ENCODE measurements at places on chromosomes 2 and 18.

- no peak for DNase-seq
Measured at GRCh38 chr2:149568138-149568537, 19.4 kb downstream of the MMADHC start.

- DNase-seq, result no peak
Measured at GRCh38 chr18:6776188-6776587, 46.7 kb downstream of the ARHGAP28 start.

DNA sequence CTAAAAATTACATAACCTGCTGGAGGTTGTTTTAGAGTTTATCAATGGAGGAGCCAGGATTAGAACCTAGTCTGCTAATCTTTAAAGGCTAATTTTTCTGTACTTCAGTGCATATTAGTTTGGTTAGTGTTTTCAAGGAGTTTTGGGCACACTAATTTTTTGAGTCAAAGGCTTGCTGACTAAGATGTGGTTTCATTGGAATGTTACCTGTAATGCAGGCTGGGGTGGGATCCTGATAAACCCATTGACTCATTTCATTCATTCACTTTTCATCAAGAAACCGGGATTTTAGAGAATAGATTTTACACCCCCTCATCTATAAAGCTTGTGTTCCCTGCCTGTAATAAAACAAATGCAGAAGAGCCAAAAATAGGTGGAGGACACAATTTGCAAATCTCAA lies 91.9 kb upstream of the IL1R2 start:
- DNase-seq, result no peak

DNA sequence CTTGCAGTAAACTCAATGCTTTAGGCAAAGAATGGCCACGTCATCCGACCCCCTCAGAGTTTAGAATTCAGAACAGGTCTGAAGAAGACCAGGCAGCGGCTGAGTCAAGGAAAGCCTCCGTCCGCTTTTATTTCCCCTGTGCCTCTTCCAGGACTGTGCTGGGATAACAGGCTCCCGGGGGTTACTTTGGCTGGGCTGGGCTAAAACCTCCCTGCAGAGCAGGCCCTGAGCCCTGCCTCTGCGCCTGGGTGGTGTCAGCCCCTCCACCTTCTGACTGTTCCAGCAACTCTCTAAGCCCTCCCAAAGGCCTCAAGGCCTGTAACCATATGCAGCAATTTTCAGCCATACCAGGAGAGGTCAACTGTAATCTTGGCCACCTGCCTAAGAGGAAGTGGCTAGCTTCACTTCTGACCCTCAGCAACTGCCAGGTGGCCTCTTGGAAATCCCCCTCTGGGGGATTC lies 166.5 kb downstream of the RPIA start:
- no peak for DNase-seq

DNA sequence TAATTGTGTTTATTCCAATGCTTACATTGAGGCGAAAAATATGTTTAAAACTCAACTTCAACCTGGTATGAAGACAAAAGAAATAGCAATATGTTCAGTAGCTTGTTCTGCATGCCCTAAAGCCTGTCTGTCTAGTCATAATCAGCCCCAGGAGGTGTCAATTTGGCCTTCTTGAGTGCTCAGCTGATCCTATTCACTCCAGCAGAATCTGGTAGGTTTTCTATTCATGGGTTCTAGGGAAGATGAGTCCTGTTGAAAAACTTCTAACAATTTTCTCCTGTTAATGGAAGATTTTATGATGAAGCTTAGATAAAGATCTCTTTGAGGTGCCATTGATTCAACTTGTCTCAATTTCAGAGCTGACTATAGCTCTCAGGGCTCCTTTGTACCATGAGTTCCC lies 402.0 kb upstream of the UBE2E3 start:
- DNase-seq, result no peak

DNA sequence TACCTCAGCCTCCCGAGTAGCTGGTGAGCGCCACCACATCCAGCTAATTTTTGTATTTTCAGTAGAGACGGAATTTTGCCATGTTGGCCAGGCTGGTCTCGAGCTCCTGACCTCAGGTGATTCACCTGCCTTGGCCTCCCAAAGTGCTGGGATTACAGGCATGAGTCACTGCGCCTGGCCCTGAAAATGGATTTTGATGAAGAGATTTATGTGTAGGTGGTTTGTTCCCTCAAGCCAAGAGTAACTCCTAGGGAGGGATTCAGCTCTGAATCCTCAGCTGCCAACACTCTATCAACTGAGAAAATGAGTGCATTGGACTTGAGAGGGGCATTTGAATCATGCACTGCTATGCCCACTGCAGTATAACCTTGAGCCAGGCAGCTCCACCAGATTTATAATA lies 17.5 kb upstream of the LIPG start:
- no peak for DNase-seq
